Cerebellum (tissue), 4 donors: ENCODE measurements at places on chromosomes 4 and X.
A peak's percentile ranks its signal among the peaks of the same experiment; 100 is the strongest.

DNA sequence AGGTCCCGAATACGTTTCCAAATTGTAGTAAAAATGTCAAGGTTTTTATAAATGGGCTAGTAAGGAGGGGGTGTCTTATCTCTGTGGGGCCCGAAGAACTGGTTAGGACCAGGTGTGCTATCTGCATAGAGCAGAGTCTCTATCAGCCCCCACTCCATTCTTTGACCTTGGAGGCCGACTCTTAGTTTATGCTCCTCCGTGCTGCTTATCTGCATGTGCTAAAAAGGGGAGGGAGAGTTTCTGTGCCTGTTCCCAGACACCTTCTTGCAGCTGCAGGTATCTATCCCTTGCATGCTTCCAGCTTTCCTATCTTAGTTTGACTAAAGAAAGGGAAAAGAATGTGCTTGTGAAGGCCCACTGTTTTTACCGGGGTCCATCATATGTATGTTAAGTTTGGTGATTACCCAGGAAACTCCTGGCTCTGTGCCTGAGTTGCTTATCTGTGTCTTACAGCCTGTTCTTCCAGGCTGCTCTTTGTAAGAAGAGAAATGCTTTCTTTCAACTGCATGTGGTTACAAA is 28.6 kb upstream of the NAF1 start:
- DNase-seq: no peak

DNA sequence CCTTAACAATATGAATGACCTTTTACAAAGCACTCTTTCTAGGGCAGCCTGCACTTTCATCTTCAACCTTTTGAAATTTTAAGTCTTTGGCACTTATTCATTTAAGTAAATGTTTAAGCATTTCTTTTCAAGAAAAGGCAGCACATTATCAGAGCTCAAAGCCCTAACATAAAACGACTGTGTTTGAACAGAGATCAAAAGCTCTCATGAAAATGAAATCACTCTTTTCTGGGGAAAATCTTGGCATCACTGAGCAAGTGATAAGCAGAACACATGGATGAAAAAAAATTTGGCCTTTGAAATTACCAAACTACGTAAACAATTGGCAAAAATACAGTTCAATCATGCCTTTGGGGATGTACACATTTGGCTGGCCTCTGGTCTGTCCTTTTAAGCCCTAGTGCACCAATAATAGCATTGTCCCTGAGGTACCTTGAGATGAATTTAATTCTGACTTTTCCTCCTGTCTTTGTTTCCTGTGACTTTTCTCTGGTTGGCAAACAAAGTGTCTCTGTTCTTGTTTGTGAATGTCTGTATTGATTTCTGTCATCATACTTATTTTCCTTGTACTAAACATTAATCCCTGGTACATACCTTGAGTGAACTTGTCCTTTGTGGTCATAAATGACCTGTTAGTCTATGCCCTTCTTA is 12.9 kb upstream of the ODAM start:
- DNase-seq: no peak

- no peak for DNase-seq
These were observed 207.3 kb downstream of the HS6ST2 start for GRCh38 chrX:132751063-132751690.

GRCh38 chrX:108601276-108601675 is 135.1 kb downstream of the IRS4 start:
- no peak for DNase-seq

- peak; percentile 4 for DNase-seq
These were observed at the start of gene PAK3 for GRCh38 chrX:111095974-111096895. PAK3 (plus strand) TSS chrX:111096191; CDS start chrX:111123104, 26,913 bp downstream.

DNA sequence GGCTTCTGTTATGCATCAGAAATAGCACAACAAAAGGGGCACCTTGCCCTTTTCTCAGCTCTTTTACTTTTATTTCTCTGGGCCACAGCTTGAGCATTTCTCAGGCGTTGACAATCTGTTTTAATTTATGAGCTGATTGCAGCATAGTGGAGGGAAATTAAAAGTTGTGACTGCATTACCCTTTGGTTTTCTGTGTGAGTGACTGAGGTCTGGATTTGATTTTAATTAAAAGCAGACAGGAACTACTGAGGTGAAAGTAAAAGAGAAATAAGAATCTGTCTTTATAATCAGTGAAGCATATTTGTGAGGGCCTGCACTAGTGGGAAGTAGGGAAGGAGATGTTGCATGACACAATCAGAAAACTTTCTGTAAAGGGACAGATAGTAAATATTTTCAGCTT is 43.4 kb upstream of the GEMIN8 start:
- DNase-seq: no peak

- no peak for DNase-seq
These were observed 597.2 kb upstream of the GRIA3 start for GRCh38 chrX:122586831-122587230.

GRCh38 chrX:136039485-136039884 is 54.2 kb downstream of the SLC9A6 start:
- DNase-seq: no peak

DNA sequence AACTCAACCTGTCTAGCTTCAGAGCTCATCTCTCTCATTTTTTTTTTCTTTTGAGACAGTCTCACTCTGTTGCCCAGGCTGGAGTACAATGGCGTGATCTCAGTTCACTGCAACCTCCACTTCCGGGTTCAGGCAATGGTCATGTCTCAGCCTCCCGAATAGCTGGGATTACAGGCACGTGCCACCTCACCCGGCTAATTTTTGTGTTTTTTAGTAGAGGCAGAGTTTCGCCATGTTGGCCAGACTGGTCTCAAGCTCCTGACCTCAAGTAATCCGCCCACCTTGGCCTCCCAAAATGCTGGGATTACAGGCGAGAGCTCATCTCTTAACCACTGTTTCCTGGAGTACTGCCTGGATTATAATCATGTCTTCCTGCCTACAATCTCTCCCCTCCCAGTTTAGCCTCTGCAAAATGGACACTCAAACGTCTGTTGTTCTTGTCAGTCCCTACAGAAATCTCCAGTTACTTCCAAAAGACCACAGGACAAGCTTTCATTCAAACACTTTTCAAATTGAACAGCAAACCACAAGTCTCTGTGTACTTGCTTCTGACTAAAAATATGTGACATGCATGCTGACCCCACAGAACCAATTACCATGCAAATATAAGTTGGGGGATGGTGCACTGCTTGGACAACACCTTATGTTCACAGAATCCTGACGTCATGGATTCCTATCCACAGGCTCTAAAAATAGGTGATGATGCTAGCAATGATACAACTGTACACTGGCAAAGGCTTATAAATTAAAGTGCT is 137.2 kb downstream of the SH3KBP1 start:
- no peak for DNase-seq

GRCh38 chr4:28354880-28355656 is 1494.4 kb downstream of the STIM2 start:
- DNase-seq: no peak

- DNase-seq: no peak
These were observed 4.7 kb downstream of the QRFPR start for GRCh38 chr4:121376097-121376496.

- no peak for DNase-seq
These were observed 13.6 kb downstream of the FTHL17 start for GRCh38 chrX:31058284-31058683.

- no peak for DNase-seq
These were observed 223.0 kb upstream of the EPHA5 start for GRCh38 chr4:65893271-65893670.

GRCh38 chr4:12926189-12927066 is 557.7 kb downstream of the RAB28 start:
- DNase-seq: no peak

- DNase-seq: no peak
These were observed 1210.6 kb upstream of the PABPC4L start for GRCh38 chr4:135412213-135412612.

DNA sequence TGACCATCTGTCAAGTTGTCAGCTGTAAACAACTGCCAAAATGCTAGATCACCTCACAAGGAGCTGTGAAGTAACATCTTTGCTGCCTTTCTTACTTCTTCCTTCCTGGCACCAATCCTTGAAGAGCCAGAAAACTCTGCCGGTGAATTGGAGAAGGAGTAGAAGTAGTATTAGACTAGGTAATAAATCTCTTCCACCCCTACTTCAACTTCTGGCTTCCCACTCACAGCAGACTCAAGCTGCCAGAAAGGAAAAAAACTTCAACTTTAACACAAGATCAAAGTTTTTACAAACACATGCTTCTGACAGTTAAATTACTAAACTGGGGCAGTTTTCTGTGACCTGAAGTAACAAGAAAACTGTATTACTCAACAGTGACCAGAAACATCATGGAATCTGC is 164.7 kb upstream of the SLC7A11 start:
- no peak for DNase-seq

GRCh38 chrX:3393178-3393577 is 46.7 kb upstream of the MXRA5 start:
- DNase-seq: no peak

DNA sequence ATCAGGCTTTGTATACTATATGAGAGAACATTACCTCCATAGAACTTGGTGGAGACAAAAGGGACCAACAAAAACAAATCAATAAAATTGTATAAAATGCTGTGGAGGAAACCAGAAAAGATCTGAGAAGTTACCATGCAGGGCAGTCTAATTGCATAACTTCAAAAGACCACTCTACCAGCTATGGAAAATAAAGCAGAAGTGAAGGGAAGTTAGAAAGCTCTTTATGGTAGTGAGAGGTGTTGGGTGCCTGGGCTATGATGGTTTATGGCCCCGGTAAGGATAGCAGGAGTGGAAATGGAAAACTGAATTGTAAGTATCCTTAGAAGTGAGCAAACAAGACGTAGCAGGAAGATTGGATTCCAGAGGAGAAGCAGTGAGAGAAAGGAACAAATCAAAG is 3.1 kb downstream of the TMEM184C start:
- DNase-seq: no peak

DNA sequence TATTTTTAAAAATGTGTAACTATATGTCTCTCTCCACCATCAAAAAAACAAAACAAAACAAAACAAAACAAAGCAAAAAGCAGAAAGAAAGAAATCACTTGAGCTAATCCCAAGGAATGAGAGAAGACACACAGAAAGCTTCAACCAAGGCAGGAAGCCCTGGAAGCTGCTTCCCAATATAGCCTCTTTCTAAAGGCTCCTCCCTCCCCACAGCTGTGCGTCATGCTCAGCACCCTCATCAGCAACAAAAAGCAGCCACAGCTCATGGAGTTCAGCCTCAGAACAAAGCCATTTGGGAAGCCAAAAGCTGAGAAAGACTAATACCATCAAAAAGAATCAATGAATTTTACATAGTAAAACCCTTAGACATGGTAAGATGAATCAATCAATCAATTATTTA is 501.6 kb upstream of the SMIM31 start:
- no peak for DNase-seq

- no peak for DNase-seq
These were observed 411.4 kb downstream of the GPAT3 start for GRCh38 chr4:83947125-83947829.

DNA sequence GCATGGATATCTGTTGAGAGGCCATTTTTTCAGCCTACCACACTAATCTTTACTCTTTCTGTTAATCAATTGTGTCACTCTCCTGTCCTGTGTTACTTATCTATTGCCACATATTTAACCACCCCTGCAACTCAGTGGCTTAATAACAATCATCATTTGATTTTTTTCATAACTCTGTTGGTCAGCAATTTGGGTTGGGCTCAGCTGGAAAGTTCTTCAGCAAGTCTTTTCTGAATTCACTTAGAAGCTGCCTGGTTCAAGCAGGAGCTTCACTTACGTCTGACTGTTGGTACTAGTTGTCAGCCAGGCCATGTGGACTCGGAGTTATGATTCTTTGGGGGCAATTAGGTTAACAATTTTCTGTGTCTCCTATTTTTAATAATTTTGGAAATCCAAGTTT is 50.1 kb downstream of the CPE start:
- no peak for DNase-seq

DNA sequence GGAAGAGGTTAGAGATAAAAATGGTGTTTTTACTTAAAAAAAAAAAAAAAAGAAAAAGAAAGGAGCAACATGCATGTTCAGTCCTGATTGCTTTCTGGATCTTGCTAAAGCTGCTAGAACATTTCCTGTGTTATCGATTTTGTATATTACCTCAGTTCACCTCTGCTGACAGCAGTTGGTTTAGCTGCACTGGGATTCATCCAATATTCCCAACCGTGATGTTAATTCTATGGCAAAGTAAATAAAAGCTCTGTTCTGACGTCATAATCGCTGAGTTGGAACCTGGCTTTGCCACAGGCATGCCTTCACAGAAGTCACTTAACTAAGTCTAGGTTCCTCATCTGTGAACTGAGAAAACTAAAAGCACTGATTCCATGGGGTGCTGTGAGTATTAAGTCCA is 90.7 kb upstream of the SORBS2 start:
- no peak for DNase-seq

DNA sequence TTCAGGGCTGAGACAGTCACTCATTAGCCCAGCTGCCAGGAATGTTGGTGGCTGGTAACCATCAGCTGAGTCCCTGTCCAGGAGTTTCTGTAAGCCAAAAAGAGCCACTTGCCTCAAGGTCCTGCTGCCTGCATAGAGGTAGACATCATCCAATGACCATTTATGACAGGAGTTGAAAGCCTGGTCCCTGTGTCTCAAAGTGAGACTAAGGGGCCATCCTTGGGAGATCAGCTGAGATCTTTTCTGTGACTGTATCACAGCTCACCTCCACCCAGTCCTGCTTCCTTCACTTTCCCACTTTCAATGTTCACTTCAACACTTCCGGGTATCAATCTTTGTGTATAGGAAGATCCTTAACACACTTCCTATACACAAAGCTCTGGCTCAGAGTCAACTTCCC is 28.4 kb upstream of the MAOA start:
- no peak for DNase-seq

DNA sequence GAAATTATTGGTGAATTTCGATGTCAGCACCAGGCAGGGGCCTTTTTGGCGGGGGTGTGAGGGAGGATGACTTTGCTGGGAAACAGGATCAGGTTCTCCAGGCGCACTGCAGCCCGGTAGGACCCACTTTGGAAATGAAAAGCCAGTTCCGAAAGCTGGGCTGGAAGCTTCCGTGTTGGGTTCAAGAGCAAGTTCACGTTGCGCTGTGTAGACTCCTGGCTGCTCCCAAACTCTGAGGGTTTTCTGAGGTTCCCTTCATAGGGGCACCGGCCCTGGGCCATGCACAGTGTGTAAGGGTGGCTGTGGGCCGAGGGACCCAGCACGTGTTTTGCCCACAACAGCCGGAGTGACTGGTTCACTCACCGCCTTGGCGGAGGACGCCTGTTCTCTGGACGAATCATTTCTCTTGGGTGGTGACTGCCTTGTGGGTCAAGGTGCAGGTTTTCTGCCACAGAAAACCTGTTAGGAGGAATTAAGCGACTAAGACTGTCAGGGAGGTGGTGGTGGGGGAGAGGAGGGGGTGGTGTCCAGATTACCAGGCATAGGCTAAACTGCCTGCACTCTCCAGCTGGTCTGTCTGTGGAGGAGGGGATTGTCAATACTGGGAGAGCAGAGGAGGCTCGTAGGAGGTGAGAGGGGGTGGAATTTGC is 8.0 kb downstream of the SHOX start:
- DNase-seq: no peak

GRCh38 chrX:130295519-130296296 is 27.0 kb upstream of the ZNF280C start:
- DNase-seq: no peak

- DNase-seq: no peak
These were observed 34.2 kb downstream of the TENM3 start for GRCh38 chr4:182277377-182277776.

GRCh38 chr4:80077639-80078038 is 4.6 kb upstream of the ANTXR2 start:
- DNase-seq: no peak

GRCh38 chr4:107818301-107818910 is 6.3 kb upstream of the SGMS2 start:
- DNase-seq: no peak
